ENCODE measurements at places on chromosomes 16 and 17. TPM values are rescaled to one million over a fixed set of nuclear protein-coding genes. Genes with fewer than 3 reads are reported as not detected.

CES3 gene
- total RNA-seq: 1.8 TPM

PMFBP1 gene
- total RNA-seq: 0.13 TPM

PLD2 gene
- total RNA-seq: 20.4 TPM

ARL5C gene
- total RNA-seq: not detected

CDH15 gene
- not detected for total RNA-seq

TBC1D3L gene
- 12.6 TPM for total RNA-seq

KRT36 gene
- total RNA-seq: not detected

ITGA3 gene
- 433 TPM for total RNA-seq

CYGB gene
- total RNA-seq: 1.8 TPM

BCAR1 gene
- total RNA-seq: 61.8 TPM

ZNF385C gene
- total RNA-seq: 0.09 TPM

HOXB4 gene
- total RNA-seq: 0.20 TPM

KLHDC4 gene
- 34.6 TPM for total RNA-seq

SOST gene
- total RNA-seq: 0.07 TPM

SLC12A3 gene
- not detected for total RNA-seq

SPAG5 gene
- 78.3 TPM for total RNA-seq

PMM2 gene
- total RNA-seq: 90.3 TPM

CDYL2 gene
- total RNA-seq: 0.49 TPM

ARHGDIG gene
- total RNA-seq: 3.4 TPM

CDH1 gene
- total RNA-seq: 4.2 TPM

DPEP3 gene
- not detected for total RNA-seq

FBXO39 gene
- total RNA-seq: not detected

RBFOX1 gene
- total RNA-seq: not detected

SEZ6L2 gene
- 23.6 TPM for total RNA-seq

ABCA8 gene
- 0.15 TPM for total RNA-seq

TGFB1I1 gene
- total RNA-seq: 42.9 TPM

SRR gene
- total RNA-seq: 8.5 TPM

CALB2 gene
- total RNA-seq: 5.9 TPM

HYDIN gene
- total RNA-seq: 0.37 TPM
